ENCODE measurements at places on chromosomes 12 and 14.

- DNase-seq = no peak
Measured at GRCh38 chr12:10540776-10541205, 35.1 kb downstream of the EIF2S3B start.

DNA sequence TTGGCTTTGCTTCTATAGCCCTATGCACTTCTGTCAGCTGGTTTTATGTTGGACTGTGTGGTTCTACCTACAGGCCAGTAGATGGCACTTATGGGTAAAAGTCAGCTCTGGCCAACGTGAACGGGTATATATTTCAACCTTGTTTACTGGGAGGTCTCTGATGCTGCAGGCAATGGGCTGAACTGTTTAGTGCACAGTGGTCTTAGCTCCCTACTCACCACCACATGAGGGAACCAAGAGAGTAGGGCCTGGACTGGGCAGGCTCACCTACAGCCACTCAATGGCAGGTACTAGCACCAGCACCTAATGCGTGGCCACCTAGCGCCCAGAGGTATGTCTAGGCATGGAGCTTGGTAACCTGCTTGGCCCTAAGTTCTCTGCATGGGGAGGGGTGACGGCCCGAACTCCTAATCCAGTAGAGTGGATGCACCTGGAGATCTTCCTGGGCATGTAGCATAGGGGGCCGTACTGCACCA is 481.8 kb downstream of the TMEM117 start:
- no peak for DNase-seq

DNA sequence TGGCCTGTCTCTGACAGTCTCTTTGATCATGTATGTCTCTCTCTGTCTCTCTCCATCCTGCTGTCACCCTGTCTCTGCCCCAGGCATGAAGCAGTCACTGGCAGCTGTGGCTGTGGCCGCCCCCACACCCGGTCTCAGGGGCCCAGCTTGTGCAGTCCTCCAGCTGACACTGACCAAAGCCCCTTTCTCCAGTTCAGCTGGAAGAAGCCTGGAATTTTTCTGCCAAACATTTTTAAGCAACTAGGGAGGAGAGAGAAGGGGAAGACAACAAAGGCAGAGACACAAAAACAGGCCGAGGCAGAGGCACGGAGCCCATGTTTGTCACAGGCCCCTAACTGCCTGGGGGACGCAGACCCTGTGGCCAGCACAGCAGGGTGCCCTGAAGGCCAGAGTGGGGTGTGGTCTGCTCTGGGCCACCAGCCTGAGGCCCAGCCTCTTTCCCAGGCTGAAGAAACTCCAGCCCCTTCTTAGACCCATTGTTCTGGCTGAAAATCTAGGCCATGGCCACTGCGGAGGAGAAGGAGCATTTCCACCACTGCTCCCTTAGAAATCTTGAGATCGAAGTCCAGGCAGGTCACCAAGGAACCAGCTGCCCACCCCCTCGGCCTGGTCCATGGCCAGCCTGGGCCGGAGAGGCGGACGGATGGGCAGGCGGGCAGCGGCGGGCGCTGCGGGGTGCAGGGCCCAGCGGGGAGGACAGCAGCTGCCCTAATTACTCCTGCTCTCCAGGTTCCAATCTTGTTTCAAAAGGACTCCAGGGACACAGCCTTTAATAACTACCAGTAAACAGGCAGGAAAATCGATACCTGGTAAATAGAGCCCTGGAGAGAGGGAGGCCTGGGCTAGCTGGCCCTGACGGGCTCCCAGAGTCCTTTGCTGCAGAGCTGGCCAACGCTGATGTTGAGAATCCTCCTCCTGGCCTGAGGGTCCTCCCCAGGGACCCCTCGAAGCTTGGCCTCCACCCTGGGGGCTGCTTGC is 14.9 kb downstream of the DTX1 start:
- DNase-seq = no peak

GRCh38 chr14:106831322-106831720 is 1304.9 kb downstream of the TMEM121 start:
- peak; percentile 29 for DNase-seq

GRCh38 chr12:121284551-121285390 is 11.7 kb downstream of the CAMKK2 start:
- DNase-seq = no peak

DNA sequence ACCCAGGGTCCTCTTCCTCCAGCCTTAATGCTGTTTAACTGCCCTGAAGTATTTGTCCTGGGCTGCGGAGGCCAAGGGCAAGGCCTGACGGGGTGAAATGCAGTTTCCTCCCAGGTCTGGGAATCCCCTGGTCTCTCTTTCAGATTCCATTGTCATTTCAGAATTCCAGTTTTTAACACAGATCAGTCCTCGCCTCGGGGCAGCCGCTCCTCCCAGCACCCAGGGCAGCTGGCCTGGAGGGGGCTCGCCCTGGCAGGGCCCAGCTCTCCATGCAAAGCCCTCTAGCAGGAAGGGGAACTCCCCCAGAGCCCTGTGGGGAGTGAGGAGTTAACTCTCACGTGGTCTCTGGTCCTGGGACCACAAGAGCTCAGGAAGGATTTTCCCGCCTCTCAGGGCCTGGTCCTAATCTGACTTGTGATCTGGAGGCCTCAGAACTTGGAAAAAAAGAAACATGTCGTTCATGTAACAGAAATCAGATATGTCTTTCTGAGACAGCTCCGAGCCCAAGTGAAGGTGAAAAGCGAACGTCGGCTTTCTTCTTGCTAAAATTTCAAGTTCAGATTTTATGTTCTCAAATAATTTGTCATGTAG is 265.6 kb upstream of the SFSWAP start:
- DNase-seq = no peak

DNA sequence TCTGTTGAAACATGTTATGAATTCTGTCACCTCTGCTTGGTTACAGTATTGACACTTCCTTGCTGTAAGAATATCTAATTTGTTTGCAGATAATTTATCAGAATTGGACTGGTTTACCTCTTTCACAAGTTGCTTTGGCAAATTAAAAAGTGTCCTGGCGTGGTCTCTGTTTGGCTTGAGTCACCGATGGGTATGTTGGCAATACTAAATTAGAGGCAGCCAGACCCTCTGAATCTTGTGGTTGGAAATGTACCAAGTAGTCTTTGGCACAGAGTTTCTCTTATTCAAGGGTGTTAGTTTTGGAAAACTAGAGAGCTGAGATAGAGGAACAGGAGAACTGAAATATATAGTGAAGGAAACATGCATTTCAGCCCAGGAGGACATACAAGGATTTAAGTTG is 521.1 kb upstream of the MGAT4C start:
- DNase-seq = no peak
